Stimulated activated CD8-positive, alpha-beta memory T cell treated with anti-CD3 and anti-CD28 coated beads, Interleukin-4, amount 100 ng/mL, for 1 hour (primary cell): ENCODE measurements at places on chromosomes 5 and 9.

- no peak for DNase-seq
Measured at GRCh38 chr5:886036-886435, 6.6 kb downstream of the BRD9 start.

DNA sequence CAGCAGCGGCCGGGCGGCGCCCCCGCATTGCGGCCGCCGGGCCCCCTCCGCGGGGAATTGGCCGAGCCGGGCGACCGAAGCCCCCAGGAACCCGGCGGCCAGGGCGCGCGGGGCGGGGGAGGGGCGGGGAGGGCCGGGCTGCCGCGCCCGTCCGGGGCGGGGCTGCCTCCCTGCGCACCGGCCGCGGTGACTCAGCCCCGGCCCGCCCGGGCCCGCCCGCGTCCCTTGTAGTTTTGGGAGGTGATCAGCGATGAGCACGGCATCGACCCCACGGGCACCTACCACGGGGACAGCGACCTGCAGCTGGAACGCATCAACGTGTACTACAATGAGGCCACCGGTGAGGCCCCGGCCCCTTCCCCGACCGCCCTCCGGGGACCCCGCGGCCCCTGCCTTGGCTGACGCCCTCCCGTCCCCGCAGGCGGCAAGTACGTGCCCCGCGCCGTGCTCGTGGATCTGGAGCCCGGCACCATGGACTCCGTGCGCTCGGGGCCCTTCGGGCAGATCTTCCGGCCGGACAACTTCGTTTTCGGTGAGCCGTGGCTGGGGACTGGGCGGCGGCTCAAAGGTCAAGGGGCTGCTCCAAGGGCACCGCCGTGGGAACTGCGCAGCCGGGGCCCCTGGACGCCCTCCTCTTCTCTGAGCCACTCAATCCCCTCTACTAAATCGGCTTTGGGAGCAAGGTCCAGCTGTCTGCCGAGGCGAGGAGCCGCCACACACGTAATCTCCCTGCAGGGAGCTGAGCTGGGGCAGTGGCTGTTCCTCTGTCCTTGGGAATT, 592 bp downstream of the TUBB4B start:
- DNase-seq: no peak

GRCh38 chr5:152404494-152404893, 585 bp downstream of the NMUR2 start:
- DNase-seq: no peak

DNA sequence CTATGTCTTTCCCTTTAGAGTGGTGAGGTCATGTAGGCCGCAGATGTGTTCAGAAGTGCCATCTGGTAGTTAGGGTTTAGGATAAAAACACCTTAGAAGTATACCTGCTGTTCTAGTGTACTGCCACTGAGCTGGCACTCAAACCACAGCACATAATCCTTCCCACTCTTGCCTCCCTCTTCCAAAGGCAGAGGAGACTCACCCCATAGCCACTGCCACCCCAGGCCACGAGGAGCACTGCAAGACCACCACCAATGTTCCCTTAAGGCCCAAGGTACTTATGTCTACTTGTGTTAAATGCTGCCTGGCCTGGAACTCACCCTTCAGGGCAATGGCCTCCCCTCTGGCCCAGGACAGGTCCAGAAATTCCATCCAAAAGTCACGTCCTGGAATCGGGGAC, 379.5 kb upstream of the EDIL3 start:
- no peak for DNase-seq

- DNase-seq: no peak
Measured at GRCh38 chr9:136081113-136081825, 13.8 kb downstream of the NACC2 start.

GRCh38 chr9:127344368-127345000, 52.5 kb upstream of the SLC2A8 start:
- no peak for DNase-seq

DNA sequence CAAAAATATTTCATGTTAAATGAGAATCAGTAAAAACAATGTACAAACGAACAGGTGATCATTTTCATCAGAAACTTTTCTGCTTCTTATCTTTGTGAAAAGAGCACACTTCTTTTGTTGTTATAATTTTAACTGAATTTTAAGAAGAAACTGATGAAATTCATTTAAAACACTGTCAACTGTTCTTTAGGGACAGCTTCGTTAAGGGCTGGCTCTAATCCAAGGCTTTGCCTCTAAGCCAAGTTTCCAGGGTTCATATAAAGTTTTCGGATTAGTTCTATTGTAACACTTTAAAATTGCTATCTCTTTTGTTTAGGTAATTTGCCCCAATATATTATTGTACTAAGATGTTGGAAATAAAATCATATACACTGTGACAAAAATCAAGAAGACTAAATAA, 559.2 kb downstream of the TUSC1 start:
- no peak for DNase-seq

- peak; percentile 53 for DNase-seq
Measured at GRCh38 chr5:177447066-177447610, 524 bp downstream of the PRR7 start.

DNA sequence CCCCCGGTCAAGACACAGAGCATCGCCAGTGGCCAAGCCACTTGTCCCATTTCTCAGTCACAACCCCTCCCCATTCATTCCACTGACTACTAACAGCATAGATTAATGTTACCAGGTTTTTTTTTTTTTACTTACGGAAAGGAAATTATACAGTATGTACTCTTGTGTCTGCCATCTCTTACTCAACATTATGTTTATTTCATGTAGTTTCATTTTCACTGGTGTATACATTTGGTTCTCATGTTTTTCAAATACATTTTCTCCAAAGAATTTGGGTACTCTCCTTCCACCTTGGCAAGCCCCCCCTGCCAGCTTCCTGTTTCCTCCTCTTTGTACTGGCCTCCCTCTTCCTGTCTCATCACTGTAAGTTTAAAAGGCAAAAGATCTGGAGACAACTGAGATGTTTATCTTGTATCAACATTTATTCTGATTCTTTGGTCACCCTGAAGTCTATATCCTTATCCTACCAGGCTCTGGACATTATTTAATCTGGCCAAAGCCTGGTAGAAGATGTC, 207.3 kb downstream of the SAXO1 start:
- no peak for DNase-seq

GRCh38 chr9:129570450-129571297, 50.2 kb downstream of the C9orf50 start:
- DNase-seq: no peak

DNA sequence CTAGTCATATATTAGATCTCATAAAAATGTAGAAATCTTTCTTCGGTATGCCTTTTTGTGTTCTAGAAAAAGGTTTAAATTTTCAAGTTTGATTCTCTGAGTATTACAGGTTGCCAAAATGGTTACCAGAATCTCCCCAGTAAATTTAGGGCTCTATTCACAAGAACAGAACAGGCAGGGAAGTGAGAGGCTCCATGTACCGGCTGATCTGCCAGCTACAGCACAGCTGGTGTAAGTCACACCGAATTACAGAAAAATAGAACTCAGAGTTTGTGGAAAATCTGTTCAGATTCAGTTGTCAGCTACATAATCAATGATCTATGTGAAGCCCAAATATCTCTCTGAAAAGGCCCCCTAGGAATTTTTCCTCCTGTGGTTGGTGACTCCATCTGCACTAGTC, 10.5 kb downstream of the FAM81B start:
- DNase-seq: no peak

DNA sequence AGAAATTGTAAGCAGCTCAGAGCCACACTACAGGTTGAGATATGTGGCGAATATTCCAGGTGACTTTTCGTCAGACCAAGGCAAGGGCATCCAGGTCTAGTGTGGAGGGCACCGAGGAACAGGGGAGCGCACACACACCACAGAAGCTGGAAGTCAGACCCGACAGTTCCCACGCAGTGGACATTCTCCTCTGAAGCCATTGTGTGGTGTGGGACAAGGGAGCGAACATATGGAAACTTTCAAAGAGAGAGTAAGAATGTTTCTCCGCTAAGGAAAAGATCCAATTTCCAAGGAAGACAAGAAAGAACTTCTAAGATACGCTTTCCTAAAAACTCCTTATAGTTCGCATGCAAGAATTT, 141.4 kb upstream of the OTULINL start:
- no peak for DNase-seq

GRCh38 chr9:21429191-21429590, 11.0 kb upstream of the IFNA1 start:
- no peak for DNase-seq

- no peak for DNase-seq
Measured at GRCh38 chr5:133245191-133246052, 193.6 kb downstream of the HSPA4 start.

DNA sequence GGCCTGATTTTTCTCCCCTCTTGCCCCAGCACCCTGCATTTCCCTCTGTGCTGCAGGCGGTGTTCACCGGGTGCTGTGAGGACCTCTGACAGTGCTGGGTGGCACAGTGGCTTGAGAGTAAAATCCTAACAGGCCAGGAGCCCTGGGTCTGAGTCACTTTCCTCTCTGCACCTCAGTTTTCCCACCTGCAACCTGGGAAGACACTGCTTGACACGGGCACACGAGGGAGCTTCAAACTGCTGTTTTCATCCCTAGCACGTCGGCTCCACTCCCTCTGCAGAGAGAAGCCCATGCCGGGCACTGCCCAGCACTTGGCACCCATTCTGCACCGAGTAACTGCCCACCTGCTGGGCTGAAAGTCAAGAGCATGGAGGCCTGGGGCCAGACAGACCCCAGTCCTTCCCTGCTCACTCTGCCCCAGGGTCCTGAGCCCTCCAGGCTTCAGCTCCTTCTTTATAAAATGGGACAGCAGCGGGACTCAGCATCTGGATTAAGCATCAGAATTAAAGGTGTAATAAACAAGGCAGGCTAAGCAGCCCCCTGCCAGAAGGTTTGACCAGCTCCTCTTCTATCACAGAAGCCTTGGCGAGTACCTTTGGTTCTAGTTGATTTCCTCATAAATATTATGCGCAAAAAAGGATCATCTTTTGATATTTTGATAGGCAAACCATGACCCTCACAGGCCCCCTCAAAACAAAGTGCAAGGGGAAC, 5.2 kb downstream of the GFI1B start:
- DNase-seq: no peak
